ENCODE measurements at places on chromosomes 13 and 19. TPM values are rescaled to one million over a fixed set of nuclear protein-coding genes. Genes with fewer than 3 reads are reported as not detected.

Gene ZNF77
- polyA plus RNA-seq, result 3.2 TPM

DNA sequence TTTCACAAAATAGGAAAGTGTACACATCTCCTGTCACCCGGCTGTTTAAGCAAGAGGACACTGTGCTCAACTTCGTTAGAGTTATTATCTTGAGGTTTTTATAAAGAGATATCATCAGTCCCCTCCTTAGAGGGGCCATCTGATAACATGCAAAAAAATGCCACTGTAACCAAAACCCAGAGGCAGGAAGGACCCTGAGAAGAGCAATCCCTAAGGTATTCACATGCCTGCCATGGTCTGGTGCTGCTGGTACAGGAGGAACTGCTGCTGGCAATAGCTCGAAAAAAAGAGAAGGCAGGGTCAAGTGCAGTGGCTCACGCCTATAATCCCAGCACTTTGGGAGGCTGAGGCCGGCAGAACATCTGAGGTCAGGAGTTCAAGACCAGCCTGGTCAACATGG is 12.8 kb upstream of the CEACAM3 start:
- H3K36me3 ChIP-seq, result no peaks in the 10 kb centered on the region
- H3K4me3 ChIP-seq, result no peak overlapping the region
- no peaks in the 10 kb centered on the region for H3K4me1 ChIP-seq
- H3K27me3 ChIP-seq, result peaks cover 3% of the 10 kb centered on the region
- H3K27ac ChIP-seq, result no peak overlapping the region
- DNase-seq, result no peak

DNA sequence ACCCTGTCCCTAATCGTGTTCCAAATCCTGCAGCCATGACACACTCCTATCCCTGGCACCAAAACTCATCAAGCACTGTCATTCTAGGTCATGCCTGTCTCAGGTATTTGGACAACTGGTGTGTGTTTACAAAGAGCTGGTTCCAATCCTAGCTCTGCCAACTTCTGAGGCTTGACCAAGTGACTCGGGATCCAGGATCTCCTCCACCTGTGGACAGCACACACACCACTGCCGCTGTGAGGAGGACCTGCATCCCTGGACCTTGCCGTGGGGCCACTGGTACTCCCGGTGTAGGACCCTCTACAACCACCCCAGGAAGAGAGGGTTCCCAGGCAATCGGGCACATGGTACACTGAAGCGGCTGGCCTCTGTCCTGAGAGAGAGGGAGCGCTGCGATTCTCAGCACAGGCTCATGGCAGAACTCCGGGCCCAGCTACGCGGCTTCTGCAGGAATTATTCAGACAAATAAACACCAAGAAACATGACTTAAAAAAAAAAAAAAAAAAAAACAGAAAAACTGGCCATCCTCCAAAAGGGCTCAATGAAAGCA is 20.4 kb downstream of the MLLT1 start:
- H3K4me3 ChIP-seq, result no peak overlapping the region
- no peak overlapping the region for H3K27ac ChIP-seq
- DNase-seq, result peak; percentile 71
- H3K4me1 ChIP-seq, result peaks cover 12% of the 10 kb centered on the region
- no peaks in the 10 kb centered on the region for H3K27me3 ChIP-seq

DNA sequence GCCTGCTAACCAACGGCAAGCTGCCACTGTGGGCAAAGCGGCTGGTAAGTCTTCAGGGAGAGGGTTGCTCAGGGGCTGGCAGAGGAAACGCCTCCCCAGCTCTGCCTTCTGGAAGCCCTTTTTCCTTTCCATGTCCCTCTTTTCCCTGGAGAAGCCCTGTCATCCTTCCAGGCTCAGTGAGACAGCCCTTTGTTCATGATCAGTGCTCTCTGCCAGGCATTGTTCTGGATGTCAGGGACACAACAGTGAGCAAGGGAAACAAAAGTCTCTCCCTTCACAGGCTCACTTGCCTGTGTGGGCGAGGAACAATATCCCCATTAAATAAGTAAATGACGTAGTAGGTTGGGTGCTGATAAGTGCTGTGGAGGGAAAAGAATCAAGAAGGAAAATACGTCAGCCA is 13.9 kb upstream of the OVOL3 start:
- no peak for DNase-seq
- no peak overlapping the region for H3K27ac ChIP-seq
- no peaks in the 10 kb centered on the region for H3K4me1 ChIP-seq
- H3K4me3 ChIP-seq, result no peak overlapping the region

- H3K4me3 ChIP-seq, result no peak overlapping the region
- H3K27me3 ChIP-seq, result no peaks in the 10 kb centered on the region
- H3K36me3 ChIP-seq, result peaks cover 11% of the 10 kb centered on the region
- H3K4me1 ChIP-seq, result no peaks in the 10 kb centered on the region
- H3K27ac ChIP-seq, result no peak overlapping the region
Observed at GRCh38 chr19:1396019-1396767, 5.1 kb downstream of the GAMT start.

Gene ATP4B
- polyA plus RNA-seq, result not detected

- peak; percentile 60 for DNase-seq
- H3K4me3 ChIP-seq, result no peak overlapping the region
- no peaks in the 10 kb centered on the region for H3K27me3 ChIP-seq
- H3K36me3 ChIP-seq, result no peaks in the 10 kb centered on the region
Observed at GRCh38 chr19:54179921-54180461, 7.0 kb upstream of the TMC4 start.

DNA sequence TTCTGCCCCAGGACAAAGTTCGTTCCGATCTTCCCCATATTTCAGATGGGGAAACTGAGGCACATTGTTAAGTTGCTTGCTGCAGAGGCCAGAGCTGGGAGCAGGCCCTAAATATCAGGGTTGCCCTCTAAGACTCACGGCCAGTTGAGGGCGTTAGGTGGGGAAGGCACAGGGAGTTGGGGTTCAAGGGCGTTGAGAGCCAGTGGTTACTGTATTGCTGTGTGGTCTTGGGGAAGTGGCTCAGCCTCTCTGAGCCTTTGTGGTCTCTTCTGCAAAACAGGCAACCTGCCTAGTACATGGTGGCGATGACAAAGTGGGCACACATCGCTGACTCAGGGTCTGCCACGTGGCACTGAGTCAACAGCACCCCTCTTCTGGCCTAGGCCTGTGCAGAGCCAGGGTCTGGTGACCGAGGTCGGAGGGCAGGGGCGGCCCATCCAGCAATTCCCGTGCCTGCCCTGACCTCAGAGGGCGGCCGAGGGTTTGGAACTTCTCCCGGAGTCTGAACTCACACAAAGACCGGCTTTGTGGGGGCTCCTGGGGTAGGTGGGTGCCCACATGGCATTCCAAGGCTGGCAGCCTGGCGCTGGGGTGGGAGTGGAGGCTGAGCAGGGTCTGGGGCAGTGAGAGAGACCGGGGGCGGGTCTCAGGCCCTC is 10.2 kb downstream of the TNFAIP8L1 start:
- no peak overlapping the region for H3K27ac ChIP-seq
- no peak for DNase-seq
- no peaks in the 10 kb centered on the region for H3K27me3 ChIP-seq
- no peaks in the 10 kb centered on the region for H3K36me3 ChIP-seq

DNA sequence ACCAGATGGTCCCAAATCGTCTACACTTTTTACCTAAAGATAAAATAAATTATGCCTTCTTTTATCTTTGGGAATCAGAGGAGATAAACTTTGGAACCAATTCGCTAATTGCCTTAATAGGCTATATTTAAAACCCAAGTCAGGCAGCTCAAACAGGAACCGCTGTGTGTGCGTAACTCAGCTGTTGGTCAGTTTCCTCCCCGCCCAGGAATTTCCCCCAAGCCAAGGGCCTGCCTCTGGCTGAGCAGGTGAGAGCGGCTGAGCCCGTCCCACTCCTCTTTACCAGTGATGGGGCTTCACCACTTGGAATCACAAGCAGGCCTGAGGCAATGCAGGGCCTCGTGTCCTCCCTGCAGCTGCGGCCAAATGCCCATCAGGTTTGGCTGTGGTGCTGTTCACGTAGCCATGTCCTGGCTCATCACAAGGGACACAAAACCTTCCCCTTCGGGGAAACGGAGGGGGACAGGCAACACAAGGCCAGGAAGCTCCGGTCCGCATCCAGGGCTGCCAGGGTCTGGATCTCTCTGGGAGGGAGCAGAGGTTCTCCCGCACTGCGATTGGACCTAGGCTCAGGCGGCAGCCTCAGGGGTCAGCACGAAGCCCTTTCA is 503 bp upstream of the SLC7A9 start:
- no peaks in the 10 kb centered on the region for H3K36me3 ChIP-seq
- no peak overlapping the region for H3K4me3 ChIP-seq
- H3K27ac ChIP-seq, result no peak overlapping the region
- no peaks in the 10 kb centered on the region for H3K27me3 ChIP-seq
- DNase-seq, result no peak

- no peak for DNase-seq
- no peak overlapping the region for H3K27ac ChIP-seq
- peaks cover 4% of the 10 kb centered on the region for H3K36me3 ChIP-seq
- no peaks in the 10 kb centered on the region for H3K4me1 ChIP-seq
- H3K4me3 ChIP-seq, result no peak overlapping the region
Observed at GRCh38 chr13:95956589-95957148, 96.5 kb downstream of the UGGT2 start.

- no peaks in the 10 kb centered on the region for H3K27me3 ChIP-seq
- H3K36me3 ChIP-seq, result no peaks in the 10 kb centered on the region
- no peak overlapping the region for H3K4me3 ChIP-seq
- H3K27ac ChIP-seq, result peak overlapping the region; percentile 95
- peaks cover 55% of the 10 kb centered on the region for H3K4me1 ChIP-seq
Observed at GRCh38 chr13:110341445-110342244, 34.6 kb downstream of the COL4A2 start.

- no peak overlapping the region for H3K4me3 ChIP-seq
- no peaks in the 10 kb centered on the region for H3K36me3 ChIP-seq
Observed at GRCh38 chr13:107999751-108000150, 215.6 kb downstream of the LIG4 start.

Gene SULT2A1
- not detected for polyA plus RNA-seq

GRCh38 chr19:900302-901111 is 7.2 kb downstream of the RNU6-9 start:
- H3K4me1 ChIP-seq, result no peaks in the 10 kb centered on the region
- no peak overlapping the region for H3K27ac ChIP-seq
- H3K27me3 ChIP-seq, result no peaks in the 10 kb centered on the region
- no peak overlapping the region for H3K4me3 ChIP-seq
- no peak for DNase-seq
- peaks cover 7% of the 10 kb centered on the region for H3K36me3 ChIP-seq

DNA sequence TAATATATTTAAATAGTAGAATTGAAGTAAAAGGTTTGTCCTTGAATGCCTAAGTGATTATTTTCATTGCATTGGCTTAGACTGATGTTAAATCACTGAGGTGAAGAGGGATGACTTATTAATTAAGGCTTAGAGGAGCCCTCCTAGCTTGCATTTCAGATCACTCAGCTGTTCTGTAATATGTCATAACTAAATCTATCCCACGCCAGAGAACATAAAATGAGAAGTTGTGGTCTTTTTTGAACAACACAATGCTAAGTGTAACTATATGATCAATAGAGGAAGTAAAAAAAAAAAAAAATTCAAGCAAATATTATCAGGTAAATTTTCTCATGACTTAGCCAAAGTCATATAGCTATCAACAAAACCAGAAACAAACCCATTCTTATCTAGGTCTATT is 752.2 kb downstream of the GPC5 start:
- no peak overlapping the region for H3K4me3 ChIP-seq
- no peaks in the 10 kb centered on the region for H3K36me3 ChIP-seq
- DNase-seq, result no peak
- no peak overlapping the region for H3K27ac ChIP-seq

Gene SIGLEC11
- 5.0 TPM for polyA plus RNA-seq

- DNase-seq, result no peak
- H3K36me3 ChIP-seq, result no peaks in the 10 kb centered on the region
- no peak overlapping the region for H3K4me3 ChIP-seq
Observed at GRCh38 chr13:67355812-67356476, 125.8 kb upstream of the PCDH9 start.

- H3K4me1 ChIP-seq, result peaks cover 7% of the 10 kb centered on the region
- H3K27me3 ChIP-seq, result peaks cover 2% of the 10 kb centered on the region
- no peak for DNase-seq
- H3K36me3 ChIP-seq, result no peaks in the 10 kb centered on the region
Observed at GRCh38 chr13:29165840-29166239, 345.7 kb downstream of the MTUS2 start.

DNA sequence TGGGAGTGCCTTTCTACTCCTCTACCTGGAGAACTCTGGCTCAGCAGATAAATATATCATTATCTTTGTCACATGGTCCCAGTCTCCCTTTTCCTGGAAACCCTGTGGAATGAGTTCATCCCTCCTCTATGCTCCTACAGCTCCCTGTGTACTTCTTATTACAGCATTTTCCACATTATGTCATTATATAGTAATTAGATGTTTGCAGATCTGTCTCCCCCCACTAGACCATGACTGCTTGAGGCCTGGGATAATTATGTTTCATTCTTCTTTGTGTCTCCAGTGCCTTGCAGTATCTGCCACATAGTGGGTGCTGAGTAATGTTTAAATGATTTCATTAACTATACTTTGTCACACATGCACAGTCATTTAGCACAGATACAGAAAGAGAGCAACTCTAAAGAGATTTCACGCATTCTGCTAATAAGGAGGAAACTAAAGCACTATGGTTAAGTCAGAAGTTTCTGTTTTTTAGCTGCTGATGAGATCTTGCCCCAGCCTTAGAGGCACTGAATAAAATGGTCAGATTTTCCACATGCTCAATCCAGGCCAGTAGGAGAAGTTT is 66.1 kb upstream of the DIAPH3 start:
- peaks cover 4% of the 10 kb centered on the region for H3K4me1 ChIP-seq
- no peaks in the 10 kb centered on the region for H3K36me3 ChIP-seq
- H3K4me3 ChIP-seq, result no peak overlapping the region
- peak; percentile 8 for DNase-seq
- no peaks in the 10 kb centered on the region for H3K27me3 ChIP-seq
- H3K27ac ChIP-seq, result no peak overlapping the region

- no peak overlapping the region for H3K27ac ChIP-seq
- no peak overlapping the region for H3K4me3 ChIP-seq
- H3K36me3 ChIP-seq, result peaks cover 17% of the 10 kb centered on the region
- DNase-seq, result peak; percentile 91
- H3K27me3 ChIP-seq, result peaks cover 4% of the 10 kb centered on the region
Observed at GRCh38 chr19:46659151-46660007, 1.6 kb downstream of the DACT3 start.

DNA sequence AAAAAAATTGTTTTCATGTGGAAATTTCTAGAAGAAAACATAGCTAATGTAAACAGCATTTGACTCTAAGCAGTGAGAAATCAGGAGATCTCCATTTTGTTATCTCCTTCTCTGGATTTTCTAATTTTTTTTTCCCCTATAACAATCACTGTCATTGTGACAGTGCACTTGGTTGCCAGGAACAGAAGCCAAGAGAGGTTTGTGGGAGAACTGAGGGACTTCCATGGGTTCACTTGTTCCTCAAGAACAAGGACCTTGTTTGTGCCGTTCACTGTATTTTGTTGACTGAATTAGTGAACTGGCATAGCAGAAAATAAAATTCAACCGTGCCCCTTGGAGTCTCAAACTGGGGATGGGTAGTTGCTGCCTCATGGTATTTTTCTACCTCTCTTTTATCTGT is 17.1 kb downstream of the SHISA7 start:
- H3K4me3 ChIP-seq, result no peak overlapping the region
- peaks cover 12% of the 10 kb centered on the region for H3K27me3 ChIP-seq
- no peak for DNase-seq
